ENCODE measurements at places on chromosomes 6 and 20. TPM values are rescaled to one million over a fixed set of nuclear protein-coding genes. Genes with fewer than 3 reads are reported as not detected.

Gene SGK2
- 0.26 TPM for total RNA-seq

DNA sequence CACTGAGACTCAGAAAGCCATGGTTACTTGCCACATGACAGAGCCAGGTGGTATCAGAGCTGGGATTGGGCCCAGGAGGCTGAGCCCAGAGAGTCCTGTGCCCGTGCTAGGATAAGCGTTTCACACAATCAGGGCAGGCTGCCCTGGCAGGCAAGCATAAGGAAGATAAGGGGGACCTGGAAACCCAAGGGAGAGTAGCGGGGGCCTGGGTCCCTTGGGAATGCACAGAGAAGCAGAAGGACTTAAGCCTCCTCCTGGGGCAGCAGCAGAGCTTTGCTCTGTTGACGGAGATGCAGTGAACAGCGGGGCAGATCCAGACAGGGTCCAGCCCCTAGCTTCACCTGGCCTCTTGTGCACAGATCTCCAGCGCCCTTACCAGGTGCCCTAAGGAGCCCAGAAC, 8.7 kb downstream of the TRIB3 start:
- no peak overlapping the region for H3K27ac ChIP-seq
- no peak for DNase-seq
- peaks cover 7% of the 10 kb centered on the region for H3K36me3 ChIP-seq
- H3K4me3 ChIP-seq = no peak overlapping the region

Gene ALDH8A1
- 0.50 TPM for total RNA-seq

DNA sequence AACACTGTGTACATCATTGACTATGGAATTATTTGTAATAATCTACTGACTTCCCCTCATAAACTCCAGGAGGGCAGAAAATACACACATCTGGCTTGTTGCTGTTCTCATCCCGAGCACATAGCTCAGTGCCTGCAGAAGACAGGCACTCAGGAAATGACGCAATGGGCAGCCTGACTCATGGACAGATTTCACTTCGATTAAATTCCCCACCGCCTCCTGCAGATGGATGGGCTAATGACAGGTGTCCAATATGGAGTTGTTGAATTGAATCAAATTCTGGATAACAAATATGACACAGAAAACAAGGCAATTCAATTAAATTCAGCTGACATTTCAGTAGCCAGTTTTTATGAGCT, 9.1 kb downstream of the ANKRD60 start:
- DNase-seq = peak; percentile 74
- H3K4me1 ChIP-seq = no peaks in the 10 kb centered on the region
- H3K27ac ChIP-seq = no peak overlapping the region
- peaks cover 7% of the 10 kb centered on the region for H3K27me3 ChIP-seq

GRCh38 chr6:40856271-40856670, 182.8 kb downstream of the UNC5CL start:
- no peak for DNase-seq
- H3K36me3 ChIP-seq = no peaks in the 10 kb centered on the region
- no peaks in the 10 kb centered on the region for H3K4me1 ChIP-seq

- H3K4me3 ChIP-seq = no peak overlapping the region
- H3K36me3 ChIP-seq = no peaks in the 10 kb centered on the region
- no peak overlapping the region for H3K27ac ChIP-seq
Measured at GRCh38 chr6:142938510-142938909, 6.5 kb downstream of the HIVEP2 start.

DNA sequence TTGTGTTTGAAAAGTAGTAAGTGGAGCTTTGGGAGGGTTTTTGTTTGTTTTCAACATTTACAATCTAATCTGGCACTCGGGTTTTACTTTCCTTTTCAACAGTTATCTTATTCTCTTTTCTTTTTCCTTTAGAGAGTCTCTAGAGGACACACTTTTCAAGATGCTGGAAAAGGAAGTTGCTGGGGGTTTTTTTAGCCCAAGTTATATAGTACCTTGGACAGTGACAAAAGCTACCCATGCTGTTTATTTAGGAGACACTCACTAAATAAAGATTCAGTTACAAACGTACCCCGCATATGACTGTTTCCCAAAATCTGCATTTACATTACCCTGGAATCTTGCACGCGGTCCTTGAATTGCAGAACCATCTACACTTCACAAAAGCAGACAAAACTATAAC, 78.8 kb downstream of the MAP7 start:
- peak; percentile 8 for DNase-seq
- no peaks in the 10 kb centered on the region for H3K4me1 ChIP-seq
- no peaks in the 10 kb centered on the region for H3K27me3 ChIP-seq
- H3K27ac ChIP-seq = no peak overlapping the region
- no peaks in the 10 kb centered on the region for H3K36me3 ChIP-seq

DNA sequence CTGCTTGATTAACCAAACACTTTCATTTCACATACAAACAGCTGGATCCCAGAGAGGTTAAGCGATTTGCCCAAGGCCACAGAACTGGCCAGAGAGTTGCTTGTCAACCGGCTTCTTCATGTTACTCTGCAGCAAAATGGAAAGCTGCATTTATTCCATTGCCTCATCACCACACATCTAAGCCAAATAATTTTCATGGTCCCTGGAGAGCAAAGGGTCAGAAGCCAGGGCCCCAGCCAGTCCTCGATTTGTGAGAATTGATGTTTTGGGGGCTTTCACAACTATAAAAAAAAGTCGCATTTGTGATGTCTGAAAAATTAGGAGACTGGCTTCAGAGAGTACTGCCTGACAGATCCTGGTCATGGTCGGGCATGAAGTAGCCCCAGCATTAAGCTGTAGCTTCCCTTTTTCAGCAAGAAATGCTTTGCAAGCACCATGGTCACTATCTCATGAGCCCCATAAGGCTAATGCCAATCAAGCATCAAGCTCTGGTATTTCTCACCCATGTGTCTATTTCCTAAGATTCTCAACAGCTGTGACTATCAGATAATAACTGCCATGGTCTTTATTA, 95.8 kb downstream of the BANF2 start:
- DNase-seq = no peak
- no peak overlapping the region for H3K4me3 ChIP-seq
- no peaks in the 10 kb centered on the region for H3K36me3 ChIP-seq
- H3K4me1 ChIP-seq = peaks cover 6% of the 10 kb centered on the region

GRCh38 chr20:4951299-4951698, 50.0 kb downstream of the SLC23A2 start:
- H3K4me1 ChIP-seq = peaks cover 11% of the 10 kb centered on the region
- H3K4me3 ChIP-seq = no peak overlapping the region
- no peaks in the 10 kb centered on the region for H3K36me3 ChIP-seq

GRCh38 chr6:75611702-75612375, 10.2 kb downstream of the SENP6 start:
- no peaks in the 10 kb centered on the region for H3K36me3 ChIP-seq
- H3K27me3 ChIP-seq = no peaks in the 10 kb centered on the region
- no peak overlapping the region for H3K27ac ChIP-seq

Gene SLA2
- not detected for total RNA-seq

Gene MAP7
- 1.5 TPM for total RNA-seq

- H3K4me1 ChIP-seq = no peaks in the 10 kb centered on the region
- H3K36me3 ChIP-seq = no peaks in the 10 kb centered on the region
- no peak for DNase-seq
- no peaks in the 10 kb centered on the region for H3K27me3 ChIP-seq
- H3K27ac ChIP-seq = no peak overlapping the region
Measured at GRCh38 chr6:104109806-104110205, 749.9 kb downstream of the HACE1 start.

GRCh38 chr6:22940581-22941290, 371.4 kb downstream of the HDGFL1 start:
- no peaks in the 10 kb centered on the region for H3K4me1 ChIP-seq
- no peak overlapping the region for H3K27ac ChIP-seq

Gene ENPP4
- total RNA-seq = 3.6 TPM

Gene MCUR1
- total RNA-seq = 7.4 TPM

Gene TRIM31
- not detected for total RNA-seq
